ENCODE measurements at places on chromosomes 13 and 19.

- no peak for DNase-seq
These were observed 26.0 kb downstream of the TM9SF2 start for GRCh38 chr13:99527301-99527700.

- no peak for DNase-seq
These were observed 61.5 kb upstream of the SLC15A1 start for GRCh38 chr13:98813993-98814392.

DNA sequence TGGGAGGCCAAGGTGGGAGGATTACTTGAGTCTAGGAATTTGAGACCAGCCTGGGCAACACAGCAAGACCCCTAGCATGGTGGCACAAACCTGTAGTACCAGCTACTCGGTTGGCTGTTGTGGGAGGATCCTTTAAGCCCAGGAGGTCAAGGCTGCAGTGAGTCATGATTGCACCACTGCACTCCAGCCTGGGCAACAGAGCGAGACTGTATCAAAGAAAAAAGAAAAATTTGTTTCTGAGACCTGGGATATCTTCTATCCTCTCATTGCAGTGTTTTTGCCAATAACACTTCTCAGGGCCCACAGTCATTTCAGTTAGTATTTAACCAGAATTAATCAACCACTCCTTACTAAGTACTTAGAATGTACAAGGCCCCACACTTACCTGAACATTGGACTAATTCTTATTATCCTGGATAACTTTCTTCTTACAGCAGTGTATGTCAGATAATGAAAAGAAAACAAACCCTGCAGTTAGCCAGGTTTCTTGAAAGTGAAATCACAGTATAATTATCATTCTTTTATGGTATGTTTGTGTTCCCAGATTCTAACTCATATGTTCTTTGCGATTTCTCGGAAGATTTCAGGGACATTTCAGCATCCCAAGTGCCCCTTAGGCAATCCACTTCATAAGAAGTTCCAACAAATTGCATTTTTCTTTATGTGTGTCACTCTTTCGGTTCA, 75.6 kb upstream of the KLF5 start:
- DNase-seq = no peak

DNA sequence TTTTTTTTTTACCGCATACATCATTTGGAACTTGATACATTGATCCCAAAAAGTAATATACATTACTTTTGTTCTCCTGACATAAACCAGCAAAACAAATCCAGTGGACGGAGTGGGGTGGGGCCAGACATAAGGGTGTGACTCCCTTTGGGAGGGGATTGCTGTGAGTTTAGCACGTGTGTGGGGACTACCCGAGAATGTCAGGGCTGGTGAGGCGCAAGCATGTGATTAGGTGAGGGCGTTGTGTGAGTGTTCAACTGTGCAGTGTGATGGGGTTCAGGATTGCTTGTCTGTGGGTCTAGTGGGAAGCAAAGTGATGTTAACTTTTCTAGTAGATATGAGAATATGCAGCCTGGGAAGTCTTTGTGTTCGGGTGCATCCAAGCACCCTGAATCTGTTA, 468.0 kb downstream of the TSHZ3 start:
- no peak for DNase-seq

DNA sequence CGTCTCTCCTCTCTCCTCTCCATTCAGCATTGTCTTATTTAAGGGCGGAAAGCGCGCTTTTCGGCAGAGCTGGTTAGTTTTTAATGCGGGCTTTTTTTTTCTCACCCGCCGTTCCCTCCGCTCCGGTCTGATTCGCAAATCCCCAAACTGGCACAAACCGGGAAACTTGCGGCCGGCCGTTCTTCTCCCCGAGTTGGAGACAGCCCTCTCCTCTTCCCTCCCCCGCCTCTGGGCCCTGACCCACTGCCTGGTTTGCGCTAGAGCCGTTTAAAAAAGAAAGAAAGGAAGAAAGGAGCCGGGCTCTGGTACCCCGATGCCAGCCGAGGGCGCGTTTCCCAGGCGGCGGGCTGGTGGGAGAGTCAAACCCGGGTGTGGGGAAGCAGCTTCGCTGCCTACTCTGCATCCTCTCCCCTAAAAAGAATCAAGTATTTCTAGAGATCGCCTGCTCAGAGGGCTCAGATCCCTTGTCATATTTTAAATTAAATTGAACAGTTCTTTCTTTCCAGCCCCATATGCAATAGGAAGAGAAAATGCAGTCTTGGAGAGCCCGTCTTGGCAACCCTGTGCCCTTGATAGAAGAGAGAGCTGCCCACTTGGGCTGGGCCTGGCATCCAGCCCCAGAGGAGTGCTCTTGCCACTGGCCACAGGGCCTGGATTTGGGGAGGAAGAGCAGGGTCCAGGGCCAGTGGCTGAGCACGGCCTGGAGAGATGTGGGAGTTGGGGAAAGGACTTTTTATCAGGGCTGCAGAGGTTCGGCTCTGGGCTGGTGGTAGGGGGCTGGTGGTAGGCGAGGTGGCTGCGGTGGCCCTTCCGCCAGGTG, 19.0 kb downstream of the NFIX start:
- DNase-seq = no peak

- DNase-seq = no peak
These were observed 9.7 kb downstream of the YJU2 start for GRCh38 chr19:4256563-4256962.

- DNase-seq = no peak
These were observed 14.4 kb downstream of the LILRA5 start for GRCh38 chr19:54298357-54299125.

- DNase-seq = no peak
These were observed 13.4 kb downstream of the ITGBL1 start for GRCh38 chr13:101465877-101466276.

GRCh38 chr19:30806311-30806710, 434.1 kb downstream of the ZNF536 start:
- no peak for DNase-seq

DNA sequence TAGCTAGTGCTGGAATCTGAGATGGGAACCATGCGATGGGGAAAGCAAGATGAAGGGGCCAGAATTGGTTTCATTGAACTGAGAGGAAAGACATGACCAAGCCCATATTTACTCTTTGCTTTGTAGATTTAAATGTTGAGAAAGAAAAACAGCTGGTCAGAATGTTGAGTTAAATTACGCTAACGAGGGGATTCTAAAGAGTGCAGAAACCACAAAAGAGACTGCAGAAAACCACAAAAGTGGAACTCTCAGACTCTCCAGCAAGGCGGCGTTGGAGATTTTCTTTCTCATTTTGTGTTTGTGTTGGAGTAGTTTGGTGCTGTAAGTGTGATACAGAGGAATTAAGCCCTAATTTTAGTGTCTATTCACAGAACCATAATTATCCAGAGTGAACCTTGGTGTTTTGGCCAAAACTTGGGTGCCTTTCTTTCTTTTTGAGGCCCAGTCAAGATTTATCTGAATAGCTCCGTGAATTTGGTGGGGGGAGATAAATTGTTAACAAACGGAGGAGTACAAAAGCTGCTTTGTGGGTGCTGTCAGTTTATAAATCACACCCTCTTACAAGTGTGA, 26.3 kb downstream of the SAE1 start:
- DNase-seq = no peak

GRCh38 chr19:33684538-33685232, 62.9 kb downstream of the CHST8 start:
- no peak for DNase-seq

- DNase-seq = no peak
These were observed 151.4 kb upstream of the RNF113B start for GRCh38 chr13:98328511-98328910.

GRCh38 chr13:44394658-44395057, 21.0 kb downstream of the SERP2 start:
- DNase-seq = no peak

DNA sequence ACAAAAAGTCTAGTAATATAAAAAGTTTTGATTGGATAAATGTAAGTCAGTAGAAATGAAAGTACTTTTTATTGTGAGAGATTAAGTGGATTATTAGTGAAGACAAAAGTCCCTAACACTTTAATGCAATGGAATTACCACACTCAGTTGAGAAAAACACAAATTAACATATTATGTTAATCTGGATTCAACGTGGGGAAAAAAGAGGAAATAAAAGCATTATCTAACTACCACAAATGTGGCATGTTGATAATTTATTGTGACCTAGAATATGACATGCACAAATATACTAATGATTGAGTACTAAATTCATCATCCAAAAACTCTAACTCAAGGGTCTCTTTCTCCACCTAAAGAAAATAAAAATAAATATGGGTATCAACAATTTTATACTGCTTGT, 41.5 kb downstream of the FOXO1 start:
- DNase-seq = no peak

DNA sequence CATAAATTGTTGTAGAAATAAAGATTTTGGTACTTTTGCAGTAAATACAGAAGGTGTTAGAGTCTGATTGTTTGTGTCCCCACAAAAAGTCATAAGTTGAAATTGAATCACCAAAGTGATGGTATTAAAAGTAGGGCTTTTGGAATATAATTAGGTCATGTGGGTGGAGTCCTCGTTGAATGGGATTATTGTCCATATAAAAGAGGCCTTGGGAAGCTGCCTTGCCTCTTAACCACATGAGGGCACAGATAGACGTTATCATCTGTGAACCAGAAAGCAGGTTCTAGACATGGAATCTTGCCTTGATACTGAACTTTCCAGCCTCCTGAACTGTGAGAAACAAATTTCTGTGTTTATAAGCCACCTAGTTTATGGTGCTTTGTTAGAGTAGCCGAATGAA, 186.8 kb downstream of the PRR20E start:
- no peak for DNase-seq

DNA sequence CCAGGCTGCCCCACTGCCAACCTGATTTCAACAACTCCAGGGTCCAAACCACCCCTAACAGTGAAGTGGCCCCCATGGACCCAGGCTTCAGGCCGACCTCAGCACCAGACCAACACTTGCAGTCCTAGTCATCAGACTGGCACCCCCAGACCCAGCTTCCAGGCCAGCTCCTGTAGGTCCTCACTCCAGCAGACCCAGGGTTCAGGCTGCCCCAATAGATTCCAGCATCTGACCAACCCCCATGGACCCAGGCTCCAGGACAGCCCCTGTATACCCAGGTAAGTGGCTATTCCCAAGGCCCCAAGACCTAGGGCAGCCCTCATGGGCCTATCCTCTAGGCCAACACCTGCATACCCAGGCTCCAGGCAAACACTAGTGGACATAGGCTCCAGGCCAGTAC, 193.8 kb upstream of the OBI1 start:
- no peak for DNase-seq

DNA sequence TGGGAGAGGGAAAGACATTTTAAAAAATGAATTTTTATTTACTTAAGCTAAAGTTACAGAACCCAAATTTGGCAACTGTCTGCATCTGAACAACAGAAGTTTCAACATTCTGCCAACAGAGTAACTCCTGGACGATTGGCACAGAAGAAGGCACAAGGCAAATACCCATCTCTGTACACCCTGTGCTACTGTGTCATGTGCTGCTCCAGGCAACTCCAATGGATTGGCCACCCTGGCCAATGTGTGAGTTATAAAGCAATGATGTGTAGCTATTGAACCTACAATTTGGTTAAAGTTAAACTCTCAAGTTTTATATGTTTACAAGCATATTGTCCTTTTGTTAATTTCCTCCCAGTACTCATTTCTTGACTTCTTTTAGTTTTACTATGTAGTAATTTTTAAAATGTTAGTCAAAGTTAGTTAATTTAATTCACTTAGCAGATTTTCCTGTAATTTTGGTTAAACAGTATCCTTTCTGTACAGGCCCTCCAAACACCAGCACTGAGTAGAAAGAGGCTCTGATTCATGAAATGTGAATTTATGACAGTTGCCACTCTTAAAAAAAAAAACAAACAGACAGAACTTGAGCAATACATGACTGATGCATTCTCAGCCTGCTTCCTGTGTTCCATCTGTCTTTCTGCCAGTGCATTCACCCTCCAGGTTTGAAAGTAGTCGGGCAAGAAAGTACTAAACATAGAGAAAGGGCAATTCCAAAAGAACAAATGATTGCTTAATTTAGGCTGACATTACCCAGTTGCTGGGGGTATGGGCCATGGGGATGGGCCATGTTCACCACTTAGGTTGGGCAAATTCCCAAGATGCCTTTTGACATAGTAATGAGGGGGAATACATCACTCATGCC, 5.9 kb downstream of the STARD13 start:
- DNase-seq = no peak

- DNase-seq = no peak
These were observed 441.5 kb downstream of the DIAPH3 start for GRCh38 chr13:59721926-59722910.

DNA sequence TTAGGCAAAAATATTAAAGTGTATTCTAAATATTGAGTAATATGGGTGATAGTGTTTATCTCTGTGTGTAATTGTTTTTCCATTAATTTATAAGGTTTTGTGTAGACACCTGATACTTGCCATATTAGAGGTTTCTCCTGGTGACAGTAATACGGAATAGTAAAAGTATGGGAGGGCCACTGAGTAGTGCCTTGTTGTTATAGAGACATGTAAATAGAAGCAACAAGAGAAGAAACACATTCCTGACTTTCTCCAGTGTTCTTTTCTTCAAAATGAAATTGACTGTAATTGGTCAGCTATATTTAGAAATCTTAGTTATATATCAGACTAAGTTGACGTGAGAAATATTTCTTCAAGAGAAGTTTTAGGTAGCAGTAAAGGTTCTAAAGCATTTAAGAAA, 18.5 kb downstream of the RNASEH2B start:
- no peak for DNase-seq

- DNase-seq = no peak
These were observed 140.9 kb downstream of the KCNRG start for GRCh38 chr13:50156140-50156539.

- DNase-seq = no peak
These were observed 117.4 kb downstream of the ESD start for GRCh38 chr13:46679369-46680120.

DNA sequence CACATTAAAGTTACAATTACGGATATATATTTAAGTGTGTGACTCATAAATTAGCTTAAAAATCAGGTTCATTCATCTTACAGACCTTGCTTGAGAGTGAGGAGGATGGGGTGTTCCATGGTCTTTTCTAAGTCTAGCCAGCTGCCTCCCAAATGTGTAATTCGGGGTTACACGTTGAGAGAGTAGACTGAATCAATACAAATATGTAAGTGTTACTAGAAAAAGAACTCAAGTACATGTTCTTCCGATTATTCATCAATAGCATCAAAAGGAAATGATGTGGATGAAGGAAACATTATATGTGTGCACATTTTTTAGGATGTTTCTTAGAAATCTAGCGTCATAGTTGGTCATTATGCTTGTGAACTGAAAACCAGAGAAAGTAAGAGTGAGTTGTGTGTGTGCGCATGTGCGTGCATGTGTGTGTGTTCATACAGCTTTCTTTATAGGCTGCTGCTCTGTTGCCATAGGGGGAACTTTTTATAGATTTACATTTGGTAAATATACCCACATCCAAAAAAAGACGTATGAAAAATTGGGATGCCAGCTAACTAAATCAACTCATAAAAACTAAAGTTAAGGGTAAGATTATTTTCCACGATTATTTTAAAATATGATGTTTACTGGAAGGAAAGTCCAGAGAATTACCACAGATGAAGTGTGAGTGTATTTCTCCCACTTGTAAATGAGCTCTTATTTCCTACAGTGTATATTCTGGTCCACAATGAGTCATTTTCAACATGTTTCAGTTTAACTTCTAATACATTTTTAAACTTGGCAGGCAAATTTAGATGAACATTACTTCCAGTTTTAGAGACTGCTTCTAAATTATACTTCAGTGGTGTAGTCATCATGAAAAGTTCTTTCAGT, 82.4 kb downstream of the PIBF1 start:
- no peak for DNase-seq

All from activated CD8-positive, alpha-beta memory T cell treated with anti-CD3 and anti-CD28 coated beads for 1 hour (primary cell).